ENCODE measurements at places on chromosomes 5 and 9. TPM values are rescaled to one million over a fixed set of nuclear protein-coding genes. Genes with fewer than 3 reads are reported as not detected.

Gene PALM2AKAP2
- 8.9 TPM for total RNA-seq

Gene DEPDC1B
- total RNA-seq: 33.4 TPM

Gene NXNL2
- total RNA-seq: not detected

Gene HMHB1
- total RNA-seq: not detected

Gene FOXD4L5
- total RNA-seq: 0.07 TPM

Gene NR2F1-AS1
- not detected for total RNA-seq
